SK-MEL-5 (cell line): ENCODE measurements at places on chromosomes 5 and 9.
A peak's percentile ranks its signal among the peaks of the same experiment; 100 is the strongest.

GRCh38 chr5:72125941-72126620 is 18.8 kb downstream of the MAP1B start:
- DNase-seq, result no peak

DNA sequence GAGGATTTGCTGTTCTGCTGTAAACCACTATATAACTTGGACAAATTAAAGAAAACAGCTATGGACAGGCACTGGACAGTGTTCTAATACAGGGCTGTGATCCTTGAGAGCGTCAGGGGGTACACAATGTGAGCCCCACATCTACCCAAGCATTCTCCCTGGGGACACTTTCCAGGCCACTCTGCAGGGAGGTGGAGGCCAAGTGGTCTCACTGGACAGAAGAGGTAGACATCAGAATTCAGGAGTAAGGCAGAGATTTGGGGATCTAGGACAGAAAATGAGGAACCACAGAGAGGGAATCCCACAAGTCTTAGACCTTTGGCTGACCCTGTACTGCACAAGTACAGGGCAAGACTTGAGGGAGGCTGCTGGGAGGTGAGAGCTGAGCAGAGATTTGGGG is 3.8 kb upstream of the IGFBPL1 start:
- DNase-seq, result no peak

DNA sequence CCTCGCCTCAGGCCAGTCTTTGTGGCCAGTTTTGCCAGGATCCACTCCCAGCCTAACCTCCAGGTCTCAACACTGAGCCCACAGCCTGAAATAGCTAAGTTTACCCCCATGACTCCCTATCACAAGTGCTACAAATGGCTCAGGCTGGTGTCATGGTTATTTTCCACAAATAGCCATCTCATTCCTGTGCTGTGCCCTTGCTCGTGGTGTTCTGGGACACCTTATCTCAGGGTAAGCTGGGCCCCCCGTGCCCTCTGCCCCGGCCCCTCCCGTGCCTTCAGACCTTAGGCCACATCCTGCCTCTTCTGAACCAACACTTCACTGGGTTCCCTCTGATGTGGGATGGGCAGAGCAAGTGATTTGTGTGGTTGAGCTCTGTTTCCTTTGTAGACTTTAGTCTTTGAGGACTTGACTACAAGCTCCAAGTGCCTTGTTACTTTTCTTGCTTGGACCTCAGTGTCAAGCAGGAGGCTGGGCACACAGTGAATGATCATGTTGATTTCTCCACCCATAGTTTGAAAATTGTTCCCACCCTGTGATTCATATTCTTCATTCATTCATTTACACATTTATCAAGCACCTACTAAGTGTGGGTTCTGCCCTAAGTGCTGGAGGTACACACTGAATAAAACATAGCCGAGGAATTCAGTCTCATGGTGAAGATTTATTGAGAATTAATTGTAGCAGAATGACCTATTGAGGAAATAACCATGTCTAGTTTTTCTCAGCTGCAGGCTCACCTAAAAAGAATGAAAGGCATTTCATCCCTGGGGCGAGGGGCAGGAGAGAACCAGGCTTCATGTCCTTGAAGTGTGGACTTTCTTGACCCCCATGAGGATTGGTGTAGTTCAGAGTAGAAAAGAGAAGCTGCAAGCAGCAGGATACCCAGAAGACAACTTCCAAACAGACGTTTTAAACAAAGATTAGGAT is 84.5 kb upstream of the CTNNA1 start:
- no peak for DNase-seq

GRCh38 chr5:162593881-162594280 is 526.3 kb downstream of the GABRG2 start:
- peak; percentile 42 for DNase-seq

DNA sequence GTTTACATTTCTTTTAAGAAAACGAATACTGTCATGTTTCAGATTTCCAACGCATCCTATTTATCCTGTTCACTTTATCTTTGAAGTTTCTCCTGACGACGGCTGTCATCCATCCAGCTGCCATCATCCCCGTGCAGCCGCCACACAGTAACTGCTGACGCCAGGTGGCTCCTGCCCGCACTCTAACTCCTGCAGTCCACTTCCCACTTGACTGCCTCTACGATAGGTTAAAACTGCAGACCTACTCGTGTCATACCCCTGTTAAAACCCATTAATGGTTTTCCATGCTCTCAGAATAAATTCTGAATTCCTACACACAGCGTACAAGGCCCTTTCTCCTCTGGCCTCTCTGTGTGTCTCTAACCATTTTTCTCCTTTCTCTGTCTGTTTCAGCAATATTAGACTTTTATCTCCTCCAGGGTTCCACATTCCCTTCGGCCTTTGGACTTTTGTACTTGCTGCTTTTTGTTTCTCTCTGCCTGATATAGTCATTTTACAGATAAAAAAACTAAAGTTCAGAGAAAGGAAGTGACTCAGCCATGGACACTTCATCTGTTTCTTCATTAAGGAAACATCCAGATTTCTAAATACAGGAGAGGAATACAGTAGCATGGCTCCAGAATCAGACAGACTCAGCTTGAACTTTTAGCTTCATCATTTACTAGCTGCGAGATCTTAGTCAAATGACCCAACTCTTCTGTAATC is 84.9 kb downstream of the ADAMTS12 start:
- DNase-seq, result no peak

GRCh38 chr5:133365738-133366137 is 246.6 kb downstream of the FSTL4 start:
- DNase-seq, result no peak

DNA sequence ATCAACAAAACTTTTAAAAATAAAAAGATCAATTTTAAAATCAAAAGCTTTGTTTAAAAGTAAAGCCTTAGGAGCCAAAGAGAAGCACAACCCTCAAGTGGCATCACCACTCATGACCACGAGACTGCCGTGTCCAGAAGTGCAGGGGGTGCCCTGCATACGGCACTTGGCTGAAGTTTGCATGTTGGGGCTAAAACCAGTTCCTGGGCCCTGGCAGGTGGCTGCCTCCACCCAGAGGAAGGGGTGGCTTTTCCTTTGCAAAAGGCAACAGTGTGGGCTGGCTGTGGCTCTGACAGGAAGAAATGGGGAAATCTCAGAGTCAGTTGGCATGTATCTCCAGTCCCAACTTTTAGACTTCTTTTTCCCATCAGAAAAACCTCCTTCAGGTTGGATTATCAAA is 15.3 kb downstream of the TRMO start:
- DNase-seq, result no peak

- no peak for DNase-seq
These were observed 96.3 kb upstream of the VCAN start for GRCh38 chr5:83375049-83375745.

GRCh38 chr9:29039258-29039657 is 1466.0 kb upstream of the C9orf72 start:
- no peak for DNase-seq

GRCh38 chr5:111556501-111556900 is 44.2 kb upstream of the STARD4 start:
- DNase-seq, result no peak

- no peak for DNase-seq
These were observed 98.0 kb downstream of the EDIL3 start for GRCh38 chr5:84286662-84287061.

- no peak for DNase-seq
These were observed 40.4 kb downstream of the LIX1 start for GRCh38 chr5:97102010-97102470.

GRCh38 chr5:154708846-154709245 is 46.3 kb upstream of the LARP1 start:
- peak; percentile 26 for DNase-seq

- DNase-seq, result no peak
These were observed 4.4 kb upstream of the TSPAN17 start for GRCh38 chr5:176642675-176643490.

GRCh38 chr5:119814655-119815054 is 185.3 kb downstream of the FAM170A start:
- no peak for DNase-seq

GRCh38 chr5:76608833-76609232 is 14.4 kb downstream of the F2RL2 start:
- no peak for DNase-seq

GRCh38 chr5:91950328-91950727 is 567.2 kb upstream of the ARRDC3 start:
- no peak for DNase-seq

GRCh38 chr9:127742435-127743088 is 7.5 kb upstream of the TOR2A start:
- peak; percentile 87 for DNase-seq

DNA sequence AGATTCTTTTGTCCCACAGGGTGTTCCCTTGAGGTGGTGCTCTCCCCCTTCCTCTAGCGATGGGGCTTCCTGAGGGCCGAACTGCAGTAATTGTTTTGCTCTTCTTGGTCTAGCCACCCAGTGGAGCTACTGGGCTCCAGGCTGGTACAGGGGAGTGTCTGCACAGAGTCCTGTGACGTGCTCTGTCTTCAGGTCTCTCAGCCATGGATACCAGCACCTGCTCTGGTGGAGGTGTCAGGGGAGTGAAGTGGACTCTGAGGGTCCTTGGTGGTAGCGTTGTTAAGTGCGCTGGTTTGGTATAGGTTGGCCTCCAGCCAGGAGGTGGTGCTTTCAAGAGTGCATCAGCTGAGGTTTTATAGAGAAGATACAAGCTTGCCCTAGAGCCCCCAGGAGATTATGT is 20.4 kb upstream of the CEP72 start:
- no peak for DNase-seq

GRCh38 chr5:158801893-158802292 is 297.8 kb downstream of the EBF1 start:
- DNase-seq, result no peak

- peak; percentile 87 for DNase-seq
These were observed 77.7 kb downstream of the RGS3 start for GRCh38 chr9:113541019-113541900.

DNA sequence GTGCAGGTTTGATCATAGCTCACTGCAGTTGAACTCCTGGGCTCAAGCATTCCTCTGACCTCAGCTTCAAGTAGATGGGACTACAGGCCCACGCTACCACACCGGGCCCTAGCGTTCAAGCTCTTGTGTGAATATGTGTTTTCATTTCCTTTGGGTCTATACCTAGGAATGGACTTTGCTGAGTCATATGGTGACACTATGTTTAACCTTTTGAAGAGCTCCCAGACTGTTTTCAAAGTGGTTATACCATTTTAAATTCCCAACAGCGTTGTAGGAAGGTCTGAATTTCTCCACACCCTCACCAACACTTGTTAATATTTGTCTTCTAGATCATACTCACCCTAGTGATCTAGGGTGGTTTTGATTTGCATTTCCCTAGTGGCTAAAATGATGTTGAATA is 33.5 kb downstream of the FAF2 start:
- DNase-seq, result no peak

DNA sequence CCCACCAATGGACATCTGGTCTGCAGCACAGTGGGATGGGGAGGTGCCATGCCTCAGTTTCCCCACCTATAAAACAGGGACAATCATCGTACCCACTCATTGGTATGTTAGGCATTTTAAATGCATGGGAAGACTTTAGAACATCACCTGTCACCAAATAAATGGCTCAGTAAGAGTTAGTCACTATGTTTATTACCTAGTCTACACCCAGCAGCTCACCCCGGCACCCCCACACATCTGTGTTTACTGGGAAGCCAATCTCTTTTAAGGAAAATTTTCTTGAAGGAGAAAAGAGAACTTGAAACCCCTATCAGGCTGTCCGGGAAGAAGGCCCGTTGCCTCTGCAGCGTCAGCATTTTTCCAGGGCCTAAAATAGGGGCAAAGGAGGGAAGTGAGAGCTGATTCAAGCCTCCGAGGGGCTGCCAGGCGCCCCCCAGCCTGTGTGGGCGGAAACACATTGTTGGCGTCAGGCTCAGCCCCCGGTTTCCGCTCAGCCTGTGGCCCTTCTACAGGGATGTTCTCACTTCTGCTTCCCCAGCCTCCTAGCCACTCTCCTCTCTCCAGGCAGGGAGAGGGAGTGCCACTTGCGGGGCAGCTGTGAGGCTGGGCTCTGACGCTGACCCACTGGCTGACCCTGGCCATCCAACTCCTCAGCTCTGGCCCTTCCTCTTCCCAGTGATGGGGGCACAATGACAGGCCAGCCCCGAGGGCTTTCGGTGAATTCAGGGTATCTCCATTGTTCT is 4.6 kb downstream of the CSF1R start:
- DNase-seq, result no peak

- no peak for DNase-seq
These were observed 322.5 kb downstream of the CDK5RAP2 start for GRCh38 chr9:120257483-120257882.

GRCh38 chr9:135070964-135071735 is 16.3 kb upstream of the OLFM1 start:
- DNase-seq, result no peak

DNA sequence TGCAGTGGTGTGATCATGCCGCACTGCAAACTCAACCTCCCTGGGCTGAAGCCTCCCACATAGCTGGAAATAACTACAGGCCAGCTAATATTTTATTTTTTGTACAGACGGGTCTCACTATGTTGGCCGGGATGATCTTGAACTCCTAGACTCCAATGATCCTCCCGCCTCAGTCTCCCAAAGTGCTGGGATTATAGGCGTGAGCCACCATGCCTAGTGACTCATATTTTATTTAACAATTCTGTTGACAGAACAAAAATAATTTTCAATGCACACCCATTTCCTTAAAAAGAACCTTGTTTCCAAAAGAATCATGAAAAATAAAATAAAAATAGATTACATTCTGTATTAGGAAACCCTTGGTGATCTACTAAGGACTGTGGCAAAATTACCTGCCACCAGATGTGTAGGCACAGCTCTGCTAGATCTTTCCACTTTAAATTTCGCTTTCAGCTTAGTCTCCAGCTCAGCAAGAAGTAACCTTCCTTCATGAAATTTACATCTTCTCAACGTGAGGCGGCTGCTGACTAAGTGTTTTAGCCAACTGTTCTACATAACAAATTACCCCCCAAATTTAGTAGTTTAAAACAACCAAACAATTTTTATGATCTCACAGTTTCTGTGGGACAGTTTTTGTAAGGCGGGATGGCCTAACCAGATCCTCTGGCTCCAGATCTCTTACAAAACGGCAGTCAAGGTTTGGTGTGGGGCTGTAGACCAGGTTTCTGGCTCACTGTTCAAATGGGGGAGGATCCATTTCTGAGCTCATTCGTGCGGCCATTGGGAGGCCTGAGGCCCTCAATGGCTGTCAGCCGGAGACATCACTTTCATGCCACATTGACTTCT is 32.6 kb upstream of the GOLPH3 start:
- DNase-seq, result no peak

GRCh38 chr5:136590581-136590980 is 225.2 kb upstream of the TRPC7 start:
- no peak for DNase-seq
